ENCODE measurements at places on chromosomes 16 and 17. TPM values are rescaled to one million over a fixed set of nuclear protein-coding genes. Genes with fewer than 3 reads are reported as not detected.

Gene ZNF423
- total RNA-seq = 7.3 TPM

Gene ARHGAP44
- 18.3 TPM for total RNA-seq

DNA sequence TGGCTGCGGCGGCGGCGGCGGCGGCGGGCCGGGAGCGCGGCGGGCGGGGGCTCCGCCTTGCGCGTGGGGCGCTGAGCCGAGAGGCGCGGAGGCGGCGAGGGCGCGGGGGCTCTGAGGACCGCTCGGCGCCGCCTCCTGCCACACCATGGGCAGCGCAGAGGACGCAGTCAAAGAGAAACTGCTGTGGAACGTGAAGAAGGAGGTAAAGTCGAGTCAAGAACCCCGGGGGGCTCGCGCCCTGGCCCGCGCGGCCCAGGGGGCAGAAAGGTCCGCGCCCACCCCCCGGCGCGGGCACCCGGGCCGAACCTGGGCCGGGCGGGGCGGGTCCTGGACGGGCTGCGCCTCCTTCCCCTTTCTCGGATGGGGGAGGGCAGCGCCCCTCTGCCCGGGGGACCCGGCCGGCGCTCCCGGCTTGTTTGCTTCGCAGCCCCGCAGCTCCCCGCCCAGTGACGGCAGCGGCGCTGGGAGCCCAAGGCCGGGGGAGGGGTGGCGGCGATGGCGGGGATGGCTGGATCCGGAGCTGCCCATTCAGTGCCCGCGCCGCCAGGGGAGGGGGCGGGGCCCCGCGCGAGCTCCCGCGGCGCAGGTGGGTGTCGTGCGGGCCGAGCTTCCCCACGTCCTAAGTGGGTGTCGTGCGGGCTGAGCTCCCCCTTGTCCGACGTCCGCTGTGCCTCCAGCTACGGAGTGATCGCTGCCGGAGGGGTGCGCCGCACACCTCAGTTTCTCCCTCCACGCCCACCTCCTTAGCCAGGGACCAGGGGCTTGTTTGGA, 428 bp downstream of the SGSM2 start:
- peak; percentile 75 for DNase-seq

DNA sequence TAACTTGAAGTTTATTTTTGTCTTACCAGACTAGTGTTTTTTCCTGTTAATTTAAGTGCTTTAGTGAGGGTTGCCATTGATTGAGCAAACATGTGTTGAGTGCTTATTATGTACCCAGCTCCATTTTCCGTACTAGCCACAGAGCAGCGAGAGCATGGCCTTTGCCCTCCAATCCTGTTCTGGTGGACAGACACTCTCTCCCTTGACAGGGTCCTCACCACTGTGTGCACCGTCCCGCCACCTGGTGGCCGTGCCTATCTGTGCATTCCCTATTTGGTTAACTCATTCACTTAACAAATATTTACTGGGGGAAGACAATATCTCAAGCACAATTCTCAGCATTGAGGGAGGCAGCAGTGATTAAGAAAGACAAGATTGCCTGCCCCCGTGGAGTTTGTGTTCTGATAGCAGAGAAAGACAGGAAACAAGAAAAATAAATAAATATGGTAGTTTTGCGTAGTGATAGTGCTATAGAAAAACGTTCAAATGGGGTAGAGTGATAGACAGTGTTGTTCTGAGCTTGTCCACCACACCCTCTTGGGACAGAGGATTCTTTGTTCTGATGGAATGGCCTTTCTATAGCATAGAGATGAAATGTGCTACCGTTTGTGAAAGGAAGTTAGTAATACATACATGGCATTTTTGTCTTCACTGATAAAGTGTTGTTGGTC, 13.0 kb downstream of the CDH13 start:
- DNase-seq = no peak

GRCh38 chr16:21277927-21278706, at the start of gene CRYM:
Gene CRYM, minus strand, starts transcription at chr16:21278290. Its CDS starts 39 bp downstream, at chr16:21278251.
- DNase-seq = no peak

- DNase-seq = no peak
These were observed 8.1 kb downstream of the CTRL start for GRCh38 chr16:67923414-67924116.

DNA sequence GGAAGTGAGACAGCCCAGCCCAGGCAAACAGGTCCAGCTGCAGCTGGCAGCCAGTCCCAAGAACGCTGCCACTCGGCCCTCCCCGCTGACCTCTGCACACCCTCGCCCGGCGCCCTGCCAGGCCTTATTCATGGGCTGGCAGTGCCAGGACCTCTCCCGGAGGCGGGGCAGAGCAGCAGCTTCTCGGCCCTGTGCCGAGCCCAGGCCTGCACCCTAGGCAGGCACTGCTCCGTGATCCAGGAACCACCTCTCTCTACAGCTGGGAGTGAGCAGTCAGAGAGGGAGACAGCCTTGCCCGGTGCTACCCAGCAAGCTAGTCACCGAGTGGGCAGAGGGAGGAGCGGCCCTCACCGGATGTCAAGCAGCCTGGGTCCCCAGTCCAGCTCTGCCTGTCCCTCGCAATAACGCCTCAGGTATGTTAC, 79.9 kb upstream of the CBX4 start:
- peak; percentile 85 for DNase-seq

DNA sequence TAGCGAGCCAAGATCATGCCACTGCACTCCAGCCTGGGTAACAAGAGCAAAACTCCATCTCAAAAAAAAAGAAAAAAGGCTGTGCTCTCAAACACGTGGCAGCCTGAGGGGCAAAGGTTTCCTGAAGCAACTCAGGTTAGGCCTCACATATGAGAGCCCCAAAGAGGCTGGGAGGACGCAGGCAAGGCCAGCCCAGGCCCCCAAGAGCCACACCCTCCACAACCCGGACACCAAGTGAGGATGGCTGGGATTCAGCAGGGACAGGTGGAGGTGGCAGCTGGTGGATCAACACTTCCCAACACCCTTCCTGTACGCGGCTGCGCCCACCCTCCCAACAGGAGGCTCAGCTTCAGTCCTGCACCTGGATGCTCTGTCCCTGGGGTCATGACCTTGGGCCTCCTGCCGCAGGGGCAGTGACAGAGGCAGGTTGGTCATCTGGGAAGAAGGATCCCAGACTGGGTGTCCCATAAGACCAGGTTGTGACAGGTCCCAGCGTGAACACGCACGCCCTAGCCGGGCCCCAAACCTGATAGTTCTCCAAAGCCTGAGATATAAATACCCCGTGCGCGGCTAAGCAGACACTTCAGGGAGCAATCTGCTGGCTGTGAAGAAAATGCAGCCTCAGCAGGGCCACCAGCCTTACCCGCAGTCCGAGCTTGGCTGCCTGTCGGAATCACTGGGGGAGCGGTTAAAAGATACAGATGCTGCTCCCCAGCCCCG, 78.1 kb downstream of the TIMM22 start:
- no peak for DNase-seq

DNA sequence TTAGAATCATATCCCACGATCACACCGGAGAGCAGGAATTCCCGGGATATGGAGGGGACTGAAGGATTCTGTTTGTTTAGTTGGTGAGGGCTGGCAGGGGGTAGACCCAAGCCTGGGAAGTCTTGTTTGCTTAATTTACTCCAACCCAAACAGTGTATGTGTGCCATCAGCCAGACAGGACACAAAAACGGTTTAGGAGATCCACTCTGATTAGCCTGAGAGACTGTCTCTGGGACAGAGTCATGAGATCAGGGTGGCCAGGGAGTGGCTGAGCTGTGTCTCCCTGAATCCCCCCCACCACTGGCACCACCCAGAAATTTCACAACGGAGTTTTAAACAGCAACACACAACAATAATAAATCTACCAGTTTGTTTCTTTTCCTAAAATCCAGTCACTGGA, 127.0 kb downstream of the RBFOX3 start:
- no peak for DNase-seq

- DNase-seq = no peak
These were observed 629.7 kb upstream of the KIF2B start for GRCh38 chr17:53193044-53193443.

Gene TCAP
- 0.82 TPM for total RNA-seq

Gene TTYH2
- total RNA-seq = 14.7 TPM

DNA sequence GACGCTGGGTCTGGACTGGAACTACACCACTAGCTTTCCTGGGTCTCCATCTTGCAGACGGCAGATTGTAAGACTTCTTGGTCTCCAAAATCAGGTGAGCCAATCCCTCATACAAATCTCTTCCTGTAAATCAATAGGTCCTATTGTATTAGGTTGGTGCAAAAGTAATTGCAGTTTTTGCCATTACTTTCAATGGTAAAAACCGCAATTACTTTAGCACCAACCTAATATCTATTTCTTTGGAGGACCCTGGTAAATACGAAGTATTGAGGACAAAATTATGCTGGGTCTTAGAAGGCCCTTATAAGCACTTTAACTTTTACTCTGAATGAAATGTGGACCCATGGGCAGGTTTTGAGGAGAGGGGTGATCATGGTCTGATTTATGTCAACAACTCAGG, 330.6 kb upstream of the C16orf82 start:
- no peak for DNase-seq

- no peak for DNase-seq
These were observed 74.8 kb downstream of the SLC39A11 start for GRCh38 chr17:73017658-73018057.

Gene MED13
- 121 TPM for total RNA-seq

DNA sequence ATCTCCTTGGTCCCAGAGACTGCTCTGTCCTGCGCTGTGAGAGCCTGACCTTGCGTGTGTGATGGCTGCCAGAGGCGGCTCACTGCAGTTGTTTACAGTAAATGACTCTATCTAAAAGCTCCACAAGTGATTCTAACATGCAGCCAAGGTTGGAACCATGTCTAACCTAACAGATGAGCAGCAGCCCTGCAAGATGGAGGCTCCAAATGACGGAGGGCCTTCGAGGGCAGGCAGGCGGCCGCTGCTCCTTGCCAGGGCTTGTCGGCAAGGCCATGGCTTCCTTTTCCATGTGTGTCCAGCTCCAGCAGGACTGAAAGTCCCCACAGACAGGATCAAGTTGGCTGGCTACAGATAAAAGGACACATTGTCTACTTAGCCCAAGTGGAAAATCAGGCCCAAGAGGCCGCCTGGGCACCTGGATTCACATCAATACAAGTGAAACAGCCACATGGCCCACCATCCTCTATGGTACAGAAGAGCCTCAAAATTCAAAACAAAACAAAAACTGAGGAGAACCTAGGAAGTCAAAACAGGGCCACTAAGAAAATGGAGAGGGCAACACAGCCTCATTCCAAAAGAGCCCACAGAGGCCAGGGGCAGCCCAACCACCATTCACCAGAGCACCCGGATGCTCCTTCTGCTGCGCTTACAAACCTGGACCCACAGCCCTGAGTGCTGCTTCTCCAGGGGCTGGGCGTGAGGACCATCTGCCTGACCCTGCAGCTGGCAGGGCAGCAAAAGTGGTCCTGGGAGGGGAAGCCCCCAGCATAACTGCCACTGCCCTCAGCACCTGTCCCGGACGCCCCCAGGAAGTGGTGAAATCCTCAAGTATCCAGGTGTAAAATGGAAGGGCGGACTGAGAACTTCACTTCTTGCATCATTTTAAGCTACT, 65.0 kb downstream of the AMFR start:
- DNase-seq = no peak

Gene FOXN1
- total RNA-seq = not detected

GRCh38 chr16:49472598-49472997, 99.0 kb downstream of the C16orf78 start:
- no peak for DNase-seq

Data from frontal cortex (tissue), 4 donors.